ENCODE measurements at places on chromosomes 12 and 14.

GRCh38 chr14:105761842-105762241, 235.5 kb downstream of the TMEM121 start:
- no peak overlapping the region for H3K27ac ChIP-seq
- peaks cover 17% of the 10 kb centered on the region for H3K27me3 ChIP-seq
- H3K4me3 ChIP-seq, result no peak overlapping the region
- no peaks in the 10 kb centered on the region for H3K36me3 ChIP-seq
- DNase-seq, result no peak

DNA sequence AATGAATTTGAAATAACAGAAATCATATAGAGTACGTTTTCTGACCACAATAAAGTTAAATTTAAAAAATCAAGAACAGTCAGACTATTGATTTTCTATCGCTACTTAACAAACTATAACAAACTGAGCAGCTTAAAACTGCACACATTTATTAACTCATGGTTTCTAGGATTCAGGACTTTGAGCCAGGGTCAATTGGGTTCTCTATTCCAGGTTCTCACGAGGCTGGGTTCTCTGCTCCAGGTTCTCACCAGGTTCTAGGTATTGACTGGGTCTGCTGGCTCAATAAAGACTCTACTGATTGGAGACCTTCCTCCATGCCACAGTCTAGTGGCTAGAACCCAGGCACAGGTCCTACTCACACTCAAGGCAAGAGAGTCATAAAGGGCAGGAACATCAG, 22.8 kb downstream of the ABCC9 start:
- H3K27ac ChIP-seq, result no peak overlapping the region
- DNase-seq, result no peak
- H3K4me1 ChIP-seq, result no peaks in the 10 kb centered on the region
- H3K4me3 ChIP-seq, result no peak overlapping the region
- no peaks in the 10 kb centered on the region for H3K36me3 ChIP-seq
- H3K27me3 ChIP-seq, result no peaks in the 10 kb centered on the region

- DNase-seq, result no peak
- H3K27ac ChIP-seq, result no peak overlapping the region
- H3K4me1 ChIP-seq, result no peaks in the 10 kb centered on the region
- H3K4me3 ChIP-seq, result no peak overlapping the region
- peaks cover 15% of the 10 kb centered on the region for H3K27me3 ChIP-seq
Measured at GRCh38 chr12:116620492-116621191, 61.5 kb downstream of the MAP1LC3B2 start.

- no peak for DNase-seq
- H3K27ac ChIP-seq, result no peak overlapping the region
- H3K4me3 ChIP-seq, result no peak overlapping the region
- peaks cover 2% of the 10 kb centered on the region for H3K36me3 ChIP-seq
Measured at GRCh38 chr12:32312049-32312670, 87.2 kb upstream of the FGD4 start.

- H3K4me1 ChIP-seq, result no peaks in the 10 kb centered on the region
- DNase-seq, result no peak
- H3K36me3 ChIP-seq, result no peaks in the 10 kb centered on the region
- no peak overlapping the region for H3K4me3 ChIP-seq
- H3K27ac ChIP-seq, result no peak overlapping the region
Measured at GRCh38 chr14:84991021-84991420, 538.9 kb upstream of the FLRT2 start.

DNA sequence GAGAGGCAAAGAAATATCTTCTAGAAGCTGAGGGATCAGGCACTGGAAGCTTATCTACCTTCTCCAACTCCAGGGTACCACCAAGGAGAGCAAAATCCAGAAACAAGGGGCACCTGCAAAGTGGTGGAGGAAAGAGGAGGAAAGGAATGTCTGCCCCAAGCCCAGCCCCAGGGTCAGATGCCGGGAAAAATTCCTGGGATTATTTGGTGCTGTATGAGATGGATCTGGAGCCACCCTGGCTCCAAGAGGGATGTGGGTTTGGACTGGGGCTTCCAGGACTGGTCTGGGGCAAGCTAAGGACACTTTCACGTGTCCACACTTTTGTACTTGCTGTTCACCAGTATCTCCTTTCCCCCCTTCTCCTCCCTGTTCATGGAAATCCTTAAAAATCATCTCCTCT, 69.8 kb downstream of the DPF3 start:
- no peaks in the 10 kb centered on the region for H3K36me3 ChIP-seq
- no peak overlapping the region for H3K27ac ChIP-seq
- DNase-seq, result no peak
- no peaks in the 10 kb centered on the region for H3K27me3 ChIP-seq

DNA sequence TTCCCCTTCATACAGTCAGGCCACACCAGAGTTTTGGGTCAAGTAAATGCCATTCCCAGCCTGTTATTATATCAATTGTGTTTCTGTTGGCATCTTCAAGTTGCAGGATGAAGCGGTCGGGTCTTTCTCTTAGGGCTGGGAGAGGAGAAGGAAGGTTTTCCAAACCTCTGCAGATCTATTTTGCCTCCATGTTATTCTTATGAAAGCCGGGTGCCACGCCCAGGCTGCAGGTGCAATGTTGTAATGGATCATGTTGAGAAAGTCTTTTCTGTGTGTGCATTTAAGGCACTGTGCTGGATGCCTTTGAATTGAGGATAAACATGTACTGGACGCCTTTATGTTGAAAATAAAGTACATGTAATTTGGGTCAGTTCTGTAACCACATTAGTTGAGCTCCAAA, 164.4 kb upstream of the HIF1A start:
- H3K4me3 ChIP-seq, result no peak overlapping the region
- peaks cover 37% of the 10 kb centered on the region for H3K4me1 ChIP-seq
- DNase-seq, result no peak

GRCh38 chr14:92552066-92552465, 38.5 kb downstream of the RIN3 start:
- no peak for DNase-seq
- H3K27ac ChIP-seq, result no peak overlapping the region
- H3K4me3 ChIP-seq, result no peak overlapping the region
- H3K27me3 ChIP-seq, result no peaks in the 10 kb centered on the region
- H3K36me3 ChIP-seq, result no peaks in the 10 kb centered on the region

DNA sequence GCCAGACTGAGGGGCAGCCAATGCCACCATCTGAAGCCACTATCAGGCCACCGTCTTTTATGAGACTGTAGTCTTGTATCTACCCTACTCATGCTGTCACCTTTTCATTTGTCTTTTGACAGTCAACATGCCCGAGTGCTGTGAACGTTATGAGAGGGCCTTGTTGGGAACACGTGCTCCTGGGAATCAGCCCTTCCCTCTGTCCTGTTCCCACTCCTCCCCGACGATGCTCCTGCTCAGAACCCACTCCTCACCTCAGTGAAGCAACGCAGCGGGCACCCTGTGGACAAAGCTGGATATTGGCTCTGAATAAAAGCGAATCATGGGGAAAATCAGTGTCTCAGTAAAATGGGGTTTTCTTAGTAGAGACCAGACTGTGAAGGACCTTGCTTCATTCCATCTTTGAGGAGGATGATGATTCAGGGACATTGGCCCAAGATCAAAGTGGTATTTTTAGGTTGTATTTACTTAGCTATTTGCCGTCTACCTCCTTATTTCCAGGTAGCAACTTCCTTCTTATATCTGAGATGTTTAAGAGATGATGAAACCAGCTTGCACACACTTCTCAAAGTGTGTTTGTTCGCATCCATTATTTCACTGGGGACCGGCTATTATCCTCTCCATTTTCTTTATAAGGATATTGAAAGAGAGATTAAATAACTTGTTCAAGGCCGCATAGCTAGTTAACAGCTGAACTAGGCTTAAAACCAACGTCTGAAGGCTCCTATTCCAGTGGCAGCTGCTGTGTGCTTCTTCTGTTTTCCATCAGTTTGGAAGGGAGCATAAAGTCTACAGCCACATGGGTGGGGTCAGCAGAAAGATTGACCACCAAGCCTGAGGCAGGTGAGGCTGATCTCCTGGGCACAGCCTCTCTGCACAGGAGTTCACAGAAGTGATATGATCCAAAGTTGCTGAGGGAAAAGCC, 43.9 kb upstream of the CTDSP2 start:
- no peaks in the 10 kb centered on the region for H3K36me3 ChIP-seq
- no peak overlapping the region for H3K27ac ChIP-seq
- no peak for DNase-seq
- no peaks in the 10 kb centered on the region for H3K27me3 ChIP-seq
- peaks cover 3% of the 10 kb centered on the region for H3K4me1 ChIP-seq
- H3K4me3 ChIP-seq, result no peak overlapping the region

Measured in T-cell (primary cell).